Left hindlimb (tissue), 1 donor: ENCODE measurements at places on chromosomes 7 and 10.

GRCh38 chr10:126218174-126218573, 170.1 kb downstream of the ADAM12 start:
- no peak for DNase-seq

- DNase-seq = no peak
These were observed 179.0 kb downstream of the FAM107B start for GRCh38 chr10:14595526-14596182.

GRCh38 chr10:32189400-32190084, 133.3 kb upstream of the KIF5B start:
- DNase-seq = no peak

- DNase-seq = no peak
These were observed 14.7 kb upstream of the TBRG4 start for GRCh38 chr7:45126201-45126600.

DNA sequence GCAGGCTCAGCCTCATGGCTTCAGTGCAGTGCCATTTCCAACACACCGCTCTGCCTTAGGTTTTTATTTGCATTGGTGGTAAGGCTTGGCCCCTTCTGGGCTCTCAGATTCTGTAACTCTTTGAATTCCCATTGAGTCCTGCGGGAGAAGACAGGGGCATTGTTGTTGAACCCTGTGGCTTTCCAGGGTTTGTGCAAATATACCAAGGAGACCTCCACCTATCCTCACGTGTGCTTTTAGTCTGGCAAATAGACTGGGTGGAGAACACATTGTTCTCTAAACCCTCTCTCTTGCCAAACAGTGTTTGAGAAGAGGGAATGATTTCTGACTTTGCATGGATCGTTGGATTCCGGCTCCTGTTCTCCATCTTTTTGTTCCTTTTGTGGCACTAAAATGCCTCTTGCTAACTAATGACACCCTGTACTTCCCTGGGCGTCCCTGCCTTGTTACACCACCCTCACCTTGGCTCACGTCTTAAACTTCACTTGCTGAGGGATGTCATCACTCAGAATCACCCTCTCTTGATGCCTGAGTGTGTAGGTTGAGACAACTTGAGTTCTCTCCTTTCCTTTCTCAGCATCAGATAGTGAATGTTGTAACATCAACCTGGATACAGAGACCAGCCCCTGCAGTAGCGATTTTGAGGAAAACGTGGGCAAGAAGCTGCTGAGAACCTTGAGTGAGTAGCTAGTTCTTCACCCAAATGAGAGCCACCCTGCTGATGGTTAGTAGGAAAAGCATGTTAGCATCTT, 40.5 kb downstream of the GOT1 start:
- DNase-seq = no peak

DNA sequence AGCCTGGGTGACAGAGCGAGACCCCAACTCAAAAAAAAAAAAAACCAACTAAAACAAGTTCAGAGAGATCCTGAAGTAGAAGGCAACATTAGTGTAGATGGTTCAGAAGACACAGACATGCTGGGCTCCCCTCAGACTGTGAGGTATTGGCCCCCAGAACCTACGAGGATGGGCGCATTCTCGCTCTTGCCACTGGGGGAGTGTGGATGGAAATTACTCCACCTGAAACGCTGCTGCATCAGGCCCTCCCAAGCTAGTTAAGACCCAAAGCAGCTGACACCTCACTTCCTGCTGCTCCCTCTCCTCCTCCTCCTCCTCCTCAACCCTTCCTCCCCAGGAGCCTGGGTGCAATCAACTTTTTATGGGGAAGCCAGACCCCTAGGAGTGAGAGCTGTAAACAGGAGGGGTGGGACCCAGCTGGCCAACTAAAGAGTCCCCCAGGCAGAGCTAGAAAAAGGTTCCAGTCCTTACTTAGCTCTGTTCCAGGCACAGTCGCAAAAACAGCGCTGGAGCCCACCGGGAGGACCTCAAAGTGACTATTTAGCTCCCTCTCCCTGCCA, 7.4 kb downstream of the SH3PXD2A start:
- no peak for DNase-seq
